ENCODE measurements at places on chromosomes 7 and 10.

DNA sequence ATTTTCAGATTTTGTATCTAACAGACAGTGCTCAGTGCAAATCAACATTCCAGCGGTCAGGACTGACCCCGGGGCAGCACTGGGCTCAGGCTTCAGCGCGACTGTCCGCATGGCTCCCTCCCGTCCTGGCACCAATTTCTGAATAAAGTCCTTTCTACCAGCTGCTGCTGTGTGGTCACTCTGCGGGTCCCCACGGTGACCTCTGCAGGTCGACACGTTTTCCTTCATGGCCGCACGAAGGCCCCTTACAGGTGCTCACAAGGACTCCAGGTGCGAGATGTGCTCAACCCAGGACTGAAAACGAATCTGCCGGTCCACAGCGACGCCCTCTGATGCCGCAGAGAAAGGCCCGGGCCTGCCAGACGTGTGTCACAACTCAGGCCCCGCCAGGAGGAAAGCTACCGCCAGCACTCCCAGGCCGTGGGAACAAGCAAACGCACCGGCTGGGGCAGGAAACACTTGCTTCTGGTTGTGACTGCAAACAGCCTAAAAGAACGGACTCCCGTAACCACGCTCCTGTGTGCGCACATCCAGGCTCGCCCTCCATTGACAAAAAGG, 3.7 kb upstream of the UTF1 start:
- no peak for DNase-seq

- no peak for DNase-seq
These were observed 39.4 kb upstream of the PRSS1 start for GRCh38 chr7:142709921-142710320.

DNA sequence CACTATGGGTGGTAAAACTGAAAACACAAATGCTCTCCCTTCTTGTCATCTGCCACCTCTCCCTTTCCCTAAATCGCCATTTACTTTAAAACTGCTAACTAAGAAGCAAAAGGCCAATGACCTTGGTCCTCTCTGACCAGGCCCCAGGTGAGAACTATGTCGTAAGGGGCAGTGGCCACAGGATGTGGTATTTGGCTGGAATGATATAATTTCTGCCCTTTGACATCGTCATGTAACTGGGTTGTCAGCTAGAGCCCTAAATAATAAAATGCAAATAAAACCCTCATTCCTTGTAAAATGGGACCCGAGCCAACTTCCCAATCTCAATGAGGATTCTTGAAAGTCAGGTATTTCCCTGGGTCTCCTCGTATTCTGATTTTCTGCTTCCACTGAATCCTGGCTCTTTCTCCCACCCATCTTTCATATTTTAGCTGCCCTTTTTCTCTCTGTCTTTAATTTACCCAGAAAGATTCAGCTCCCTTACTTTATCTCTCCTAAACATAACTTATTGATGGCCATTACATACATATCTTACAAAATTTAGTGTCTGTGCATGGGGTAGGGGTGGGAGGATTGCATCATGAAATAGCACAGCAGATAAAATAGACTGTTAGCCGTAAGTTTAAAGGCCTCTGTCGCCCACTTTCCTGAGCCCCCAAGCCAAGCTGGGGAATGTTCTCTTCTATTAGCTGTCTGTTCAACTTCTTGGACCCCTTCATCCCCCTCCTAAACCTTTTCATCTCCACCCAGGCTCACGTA, 3.2 kb upstream of the EEPD1 start:
- no peak for DNase-seq

- no peak for DNase-seq
These were observed 7.8 kb downstream of the WNT16 start for GRCh38 chr7:121336579-121336978.

DNA sequence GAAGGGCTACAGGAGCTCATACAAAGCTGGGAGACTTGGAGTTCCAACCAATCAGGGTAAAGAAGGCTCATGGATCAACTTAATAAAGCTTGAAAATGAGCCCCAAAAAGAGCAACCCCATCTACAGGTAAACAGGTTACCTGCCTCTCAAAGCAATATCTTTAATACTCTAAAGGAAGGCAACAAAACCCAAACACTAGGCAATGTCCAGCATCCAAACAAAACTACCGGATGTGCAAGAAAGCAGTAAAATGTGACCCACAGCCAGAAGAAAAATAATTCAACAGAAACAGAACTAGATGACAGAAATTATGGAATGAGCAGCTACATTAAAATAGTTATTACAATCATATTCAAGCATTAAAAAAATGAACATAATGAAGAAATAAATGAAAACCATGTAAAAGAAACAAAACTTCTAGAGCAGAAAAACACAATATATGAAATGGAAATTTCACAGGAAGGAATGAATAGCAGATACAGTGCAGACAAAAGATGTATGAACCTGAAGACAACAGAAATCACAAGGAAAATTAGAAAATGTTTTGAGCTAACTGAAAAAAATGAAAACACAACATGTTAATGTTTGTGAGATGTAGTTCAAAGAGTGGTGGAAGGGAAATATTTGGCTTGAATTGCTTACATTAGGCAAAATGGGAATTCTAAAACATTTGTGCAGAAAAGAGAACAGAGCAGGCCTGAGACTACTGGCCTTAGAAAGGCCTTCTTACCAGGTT, 30.5 kb upstream of the ZMIZ1 start:
- DNase-seq: no peak

DNA sequence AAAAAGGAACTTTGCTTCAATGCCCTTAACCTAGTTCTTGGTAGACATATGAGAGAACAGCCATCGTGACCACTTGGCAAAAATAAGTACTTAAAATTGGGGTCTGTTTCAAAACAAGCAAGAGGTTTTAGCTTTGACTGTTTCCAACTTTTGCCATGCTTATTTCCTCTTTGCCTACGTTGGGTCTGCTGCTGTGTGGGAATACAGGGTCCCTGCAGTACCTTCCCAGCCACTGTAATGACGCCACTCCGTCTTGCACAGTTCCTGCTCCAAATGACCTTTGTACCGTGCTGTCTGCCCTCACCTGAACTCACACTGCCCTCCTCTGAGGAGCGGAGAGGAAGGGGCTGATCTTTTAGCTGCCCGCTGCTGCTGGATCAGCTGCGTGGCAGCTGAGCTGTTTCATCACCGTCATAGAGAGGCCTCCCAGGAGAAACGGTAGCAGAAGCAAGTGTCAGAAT, 133.1 kb downstream of the MAPK8 start:
- no peak for DNase-seq

DNA sequence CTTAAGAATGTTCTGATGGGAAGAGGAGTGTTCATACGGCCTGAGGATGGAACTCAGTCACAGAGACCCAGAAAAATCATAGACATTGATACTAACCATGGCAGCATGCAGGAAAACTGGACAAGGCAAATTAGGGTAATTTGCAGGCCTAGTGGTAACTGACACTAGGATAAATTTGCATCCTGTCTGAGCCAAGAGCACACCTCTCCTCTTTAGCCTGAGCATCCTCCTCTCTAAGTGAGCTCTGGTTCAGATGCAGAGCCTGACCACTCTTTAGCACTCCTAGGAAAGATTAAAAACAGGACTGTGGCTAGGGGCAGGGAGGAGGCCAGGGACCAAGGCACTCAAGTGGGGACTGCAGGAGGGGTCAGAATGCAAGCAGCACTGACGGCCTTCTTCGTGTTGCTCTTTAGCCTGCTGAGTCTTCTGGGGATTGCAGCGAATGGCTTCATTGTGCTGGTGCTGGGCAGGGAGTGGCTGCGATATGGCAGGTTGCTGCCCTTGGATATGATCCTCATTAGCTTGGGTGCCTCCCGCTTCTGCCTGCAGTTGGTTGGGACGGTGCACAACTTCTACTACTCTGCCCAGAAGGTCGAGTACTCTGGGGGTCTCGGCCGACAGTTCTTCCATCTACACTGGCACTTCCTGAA, at the start of gene TAS2R41:
Gene TAS2R41, plus strand, starts transcription at position 373 of the 650 bp plus-strand sequence. Its CDS starts 0 bp downstream, at position 373.
- no peak for DNase-seq

- no peak for DNase-seq
These were observed 95.0 kb downstream of the FAM53B start for GRCh38 chr10:124649214-124649613.

GRCh38 chr7:44235582-44236332, 35.0 kb downstream of the YKT6 start:
- DNase-seq: no peak

DNA sequence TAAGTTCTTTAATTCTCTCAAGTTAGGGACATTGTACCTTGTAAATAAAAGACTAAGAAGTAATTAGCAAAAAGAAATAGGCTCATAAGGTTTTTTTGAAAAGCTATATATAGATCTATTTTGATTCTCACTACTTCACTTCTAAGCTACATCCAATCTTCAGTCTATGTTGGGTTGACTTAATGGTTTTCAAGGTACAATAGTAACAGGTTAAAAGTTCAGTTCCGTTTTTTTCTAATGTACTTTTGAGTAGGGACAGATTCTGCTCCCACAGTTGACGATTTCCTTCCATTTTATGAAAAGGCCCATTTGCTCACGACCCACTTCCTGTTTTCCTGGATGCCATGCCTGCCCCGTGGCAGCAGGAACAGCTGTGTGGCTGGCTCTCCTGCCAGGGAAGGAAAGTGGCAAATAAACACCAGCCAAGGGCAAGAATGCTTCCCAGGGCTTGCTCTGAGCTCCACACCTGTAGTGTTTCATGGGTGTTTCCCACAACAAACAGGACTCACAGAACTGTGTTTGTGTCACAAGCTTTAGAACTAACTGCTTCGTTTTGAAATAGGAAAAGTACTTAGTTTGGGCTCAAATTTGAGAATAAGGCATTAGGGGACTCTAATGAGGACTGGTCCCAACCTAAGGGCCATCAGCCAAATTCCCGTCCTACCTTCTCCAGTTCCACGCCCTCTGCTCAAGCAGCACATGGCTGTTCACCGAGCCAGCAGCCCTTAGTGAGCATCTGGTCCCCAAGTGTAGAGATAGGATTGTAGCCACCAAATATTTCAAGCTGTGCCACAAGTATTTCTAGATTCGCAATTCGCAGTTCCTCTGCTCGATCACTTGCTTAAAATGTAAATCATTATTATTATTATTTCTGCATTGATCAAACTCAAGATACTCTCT, 240.7 kb downstream of the COBL start:
- DNase-seq: no peak

- no peak for DNase-seq
These were observed 42.5 kb downstream of the JAKMIP3 start for GRCh38 chr10:132107949-132108877.

- DNase-seq: no peak
These were observed 150.5 kb downstream of the ELAPOR2 start for GRCh38 chr7:86908948-86909347.

- DNase-seq: peak; percentile 63
These were observed 50.9 kb downstream of the AASS start for GRCh38 chr7:122092964-122093797.

GRCh38 chr7:71507680-71508602, 376.0 kb downstream of the GALNT17 start:
- no peak for DNase-seq

- DNase-seq: no peak
These were observed 2.7 kb downstream of the CAV1 start for GRCh38 chr7:116527521-116527920.

- DNase-seq: no peak
These were observed 224.6 kb upstream of the PPP2R2D start for GRCh38 chr10:131676046-131676799.

DNA sequence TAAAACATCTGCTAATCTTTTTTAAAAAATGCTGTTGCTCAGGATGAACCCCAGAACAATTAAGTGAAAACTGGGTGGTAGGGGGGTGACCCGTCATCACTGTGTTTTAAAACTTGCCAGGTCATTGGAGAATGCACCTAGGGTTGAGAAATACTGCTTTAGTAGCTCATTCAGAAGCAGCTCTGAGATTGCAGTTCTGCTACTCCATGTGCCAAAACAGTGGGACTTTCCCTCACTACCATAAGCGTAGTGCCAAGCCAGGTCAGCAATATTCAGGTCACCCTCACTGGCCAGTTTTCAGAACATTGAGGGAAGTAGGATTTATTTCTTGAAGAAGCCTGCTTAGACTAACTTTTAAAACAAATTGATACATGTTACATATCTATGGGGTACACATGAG, 5.2 kb downstream of the STEAP2 start:
- no peak for DNase-seq

DNA sequence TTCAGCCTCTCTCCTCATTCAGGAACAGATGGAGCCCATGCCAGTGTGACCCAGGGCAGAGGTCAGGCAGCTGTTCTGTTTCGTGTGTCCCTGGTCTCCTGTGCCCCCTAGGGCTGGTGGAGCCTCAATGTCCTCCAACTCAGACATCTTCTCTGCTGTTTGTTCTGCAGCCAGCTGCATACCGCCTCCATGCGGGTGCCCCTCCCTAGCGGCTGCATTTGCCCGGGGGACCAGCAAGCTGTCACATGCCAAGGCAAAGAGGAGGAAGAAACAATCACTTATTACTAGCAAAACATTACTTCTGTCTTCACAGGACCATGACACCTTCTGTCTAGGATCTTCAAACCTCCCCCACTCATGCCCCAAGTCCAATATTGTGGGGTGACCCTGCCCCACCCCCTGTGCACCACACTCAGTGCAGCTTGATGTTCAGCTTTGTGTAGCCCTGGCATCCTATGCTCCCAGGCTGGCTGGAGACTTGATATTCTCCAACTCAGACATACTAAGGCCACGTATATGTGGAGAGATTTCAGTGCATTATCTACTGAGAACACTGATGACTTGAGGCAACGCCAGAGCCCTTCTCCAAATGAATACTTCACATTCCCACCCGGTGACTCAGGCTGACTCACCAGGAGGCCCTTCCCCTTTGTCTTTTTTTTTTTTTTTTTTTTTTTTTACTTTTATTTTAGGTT, 188.9 kb downstream of the SKIDA1 start:
- DNase-seq: no peak

GRCh38 chr7:129371487-129371886, 62.7 kb upstream of the STRIP2 start:
- DNase-seq: no peak

GRCh38 chr7:46146454-46147255, 225.6 kb upstream of the IGFBP3 start:
- DNase-seq: no peak

DNA sequence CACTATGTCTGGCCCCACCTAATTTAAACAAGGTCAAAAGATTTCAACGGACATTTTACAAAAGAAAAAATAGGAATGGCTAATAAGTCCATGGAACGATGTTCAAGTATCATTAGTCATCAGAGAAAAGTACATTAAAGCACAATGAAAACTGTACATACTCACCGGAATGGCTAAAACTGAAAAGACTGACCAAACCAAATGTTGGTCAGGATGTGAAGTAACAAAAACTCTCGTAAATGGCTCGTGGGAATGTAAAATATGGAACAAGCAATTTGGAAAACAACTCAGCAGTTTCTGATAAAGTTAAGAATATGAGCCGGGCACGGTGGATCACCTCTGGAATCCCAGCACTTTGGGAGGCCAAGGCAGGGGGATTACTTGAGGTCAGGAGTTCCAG, 65.7 kb upstream of the PARD3 start:
- DNase-seq: no peak

DNA sequence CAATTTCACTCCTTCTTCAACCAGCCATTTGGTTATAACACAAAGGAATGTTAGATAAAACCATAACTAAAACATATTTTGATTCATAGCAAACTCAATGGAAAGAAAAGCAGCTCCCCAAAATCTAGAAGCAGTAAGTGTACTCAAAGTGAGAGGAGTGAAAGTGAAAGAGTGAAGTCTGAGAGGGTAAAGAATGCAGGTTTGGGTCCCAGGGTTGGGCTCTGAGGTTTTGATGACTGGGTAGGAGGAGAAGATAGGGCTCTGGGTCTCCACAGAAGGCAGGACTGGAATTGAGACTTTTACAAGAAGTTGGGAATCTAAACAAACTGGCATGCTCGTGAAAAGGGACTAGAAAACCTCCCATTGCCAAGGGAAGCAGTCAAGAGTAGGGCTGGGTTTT, 85.4 kb upstream of the RSU1 start:
- DNase-seq: no peak

Measured in hematopoietic multipotent progenitor cell treated with erythropoietin and hydrocortisone succinate and interleukin-3 and kit ligand, for 15 days (in vitro differentiated cells).